Activated T-cell treated with anti-CD3 and anti-CD28 coated beads, Interleukin-2, amount 50 U/mL, for 72 hours (primary cell): ENCODE measurements at places on chromosomes 11 and 22. TPM values are rescaled to one million over a fixed set of nuclear protein-coding genes. Genes with fewer than 3 reads are reported as not detected.
A peak's percentile ranks its signal among the peaks of the same experiment; 100 is the strongest.

GRCh38 chr11:85123752-85124231 lies 503.4 kb downstream of the DLG2 start:
- no peaks in the 10 kb centered on the region for H3K36me3 ChIP-seq
- H3K4me3 ChIP-seq: no peak overlapping the region
- no peaks in the 10 kb centered on the region for H3K27me3 ChIP-seq
- no peaks in the 10 kb centered on the region for H3K4me1 ChIP-seq
- DNase-seq: no peak

DNA sequence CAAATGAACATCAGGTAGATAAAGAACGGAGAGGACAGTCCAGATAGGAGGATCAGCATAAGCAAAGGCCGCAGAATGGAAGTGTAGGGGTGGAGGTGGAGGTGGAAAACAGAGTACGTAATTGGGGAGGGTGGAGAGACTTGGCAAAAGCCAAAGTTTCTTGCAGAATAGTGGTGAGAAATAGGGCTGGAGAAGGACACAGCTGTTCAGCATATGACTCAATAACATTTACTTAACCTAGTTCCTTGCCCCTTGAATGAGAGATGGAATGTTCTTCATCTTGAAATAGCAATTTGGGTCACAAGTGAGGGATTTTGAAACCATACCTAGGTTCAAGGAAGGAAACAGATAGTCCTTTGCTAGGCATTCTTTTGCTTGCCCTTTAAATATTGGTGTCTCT lies 235.9 kb upstream of the ARHGAP20 start:
- H3K36me3 ChIP-seq: no peaks in the 10 kb centered on the region
- DNase-seq: no peak
- H3K4me3 ChIP-seq: no peak overlapping the region
- no peaks in the 10 kb centered on the region for H3K27me3 ChIP-seq

DNA sequence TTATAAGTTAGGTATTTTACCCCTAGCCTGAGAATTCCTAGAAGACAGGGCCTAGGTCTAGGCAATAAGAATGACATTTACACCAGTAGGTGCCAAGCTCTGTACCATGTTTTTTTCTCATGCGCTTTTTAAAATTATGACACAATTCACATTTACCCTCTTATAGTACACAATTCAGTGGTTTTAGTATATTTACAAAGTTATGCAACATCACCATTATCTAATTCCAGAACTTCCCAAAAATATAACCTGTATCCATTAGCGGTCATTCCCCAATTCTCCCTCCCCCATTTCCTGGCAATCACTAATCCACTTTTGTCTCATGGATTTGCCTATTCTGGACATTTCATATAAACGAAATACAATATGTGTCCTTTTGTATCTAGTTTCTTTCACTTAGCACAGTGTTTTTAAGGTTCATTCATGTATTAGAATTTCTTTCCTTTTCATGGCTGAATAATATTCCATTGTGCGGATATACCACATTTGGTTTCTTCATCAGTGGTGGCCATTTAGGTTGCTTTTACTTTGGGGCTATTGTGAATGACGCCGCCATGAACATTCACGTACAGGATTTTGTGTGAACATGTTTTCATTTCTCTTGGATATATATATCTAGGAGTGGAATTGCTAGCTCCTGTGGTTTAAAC lies 92.4 kb downstream of the MICAL2 start:
- H3K36me3 ChIP-seq: peaks cover 32% of the 10 kb centered on the region
- no peak overlapping the region for H3K27ac ChIP-seq
- no peaks in the 10 kb centered on the region for H3K27me3 ChIP-seq

DNA sequence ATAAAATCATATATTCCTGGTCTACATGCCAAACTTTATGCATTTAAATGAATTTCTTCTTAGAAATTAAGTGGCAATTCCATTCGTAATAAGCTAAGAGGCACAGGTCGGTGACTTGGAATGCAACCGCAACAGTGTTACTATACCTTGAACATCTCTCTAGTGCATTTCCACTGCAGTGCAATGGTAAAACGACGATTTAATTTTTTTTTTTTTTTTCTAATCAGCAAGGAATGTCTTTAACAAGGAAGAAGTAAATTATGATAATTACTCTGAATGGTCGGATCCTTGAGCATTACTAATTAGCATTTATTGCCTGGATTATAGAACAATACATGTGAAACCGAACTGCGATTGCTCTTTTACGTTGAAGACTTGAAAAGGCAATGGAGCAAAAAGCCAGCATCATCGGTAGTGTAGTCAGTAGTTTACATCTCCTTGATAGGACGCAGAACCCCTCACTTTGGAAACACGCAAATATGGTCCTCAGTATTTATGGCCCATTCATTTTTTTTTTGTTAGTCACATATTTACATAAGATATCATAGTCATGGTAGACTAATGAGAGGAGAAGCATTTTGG lies 20.2 kb downstream of the BLID start:
- peaks cover 7% of the 10 kb centered on the region for H3K4me1 ChIP-seq
- H3K27me3 ChIP-seq: peaks cover 9% of the 10 kb centered on the region
- no peak for DNase-seq
- H3K36me3 ChIP-seq: no peaks in the 10 kb centered on the region

GRCh38 chr11:123392844-123393243 lies 37.2 kb upstream of the GRAMD1B start:
- H3K36me3 ChIP-seq: no peaks in the 10 kb centered on the region
- H3K4me1 ChIP-seq: peaks cover 17% of the 10 kb centered on the region
- no peak for DNase-seq
- H3K27me3 ChIP-seq: peaks cover 35% of the 10 kb centered on the region

- H3K27ac ChIP-seq: no peak overlapping the region
- H3K27me3 ChIP-seq: no peaks in the 10 kb centered on the region
- no peak overlapping the region for H3K4me3 ChIP-seq
- no peaks in the 10 kb centered on the region for H3K36me3 ChIP-seq
- no peaks in the 10 kb centered on the region for H3K4me1 ChIP-seq
Observed at GRCh38 chr11:9815486-9816136, 151.7 kb downstream of the SWAP70 start.

DNA sequence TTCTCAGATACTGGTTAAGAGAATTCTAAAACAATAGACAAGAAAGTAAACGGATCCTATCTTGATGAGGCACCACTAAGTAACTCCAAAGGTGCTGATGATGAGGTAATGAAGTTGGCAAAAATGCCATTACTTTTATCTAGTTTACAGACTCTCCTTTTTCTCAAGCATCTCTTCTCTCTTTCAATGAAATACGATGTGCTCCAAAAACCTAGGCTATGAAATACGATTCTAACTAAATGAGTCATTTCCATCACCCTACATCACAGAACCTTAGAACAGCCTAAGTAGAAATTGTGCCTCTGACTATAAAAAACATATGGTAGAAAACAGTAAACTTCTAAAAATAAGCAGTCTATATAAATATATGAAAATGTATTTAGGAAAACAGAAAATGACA lies 58.9 kb upstream of the ARHGAP32 start:
- no peak for DNase-seq
- no peak overlapping the region for H3K4me3 ChIP-seq
- peaks cover 43% of the 10 kb centered on the region for H3K4me1 ChIP-seq
- no peaks in the 10 kb centered on the region for H3K27me3 ChIP-seq

DNA sequence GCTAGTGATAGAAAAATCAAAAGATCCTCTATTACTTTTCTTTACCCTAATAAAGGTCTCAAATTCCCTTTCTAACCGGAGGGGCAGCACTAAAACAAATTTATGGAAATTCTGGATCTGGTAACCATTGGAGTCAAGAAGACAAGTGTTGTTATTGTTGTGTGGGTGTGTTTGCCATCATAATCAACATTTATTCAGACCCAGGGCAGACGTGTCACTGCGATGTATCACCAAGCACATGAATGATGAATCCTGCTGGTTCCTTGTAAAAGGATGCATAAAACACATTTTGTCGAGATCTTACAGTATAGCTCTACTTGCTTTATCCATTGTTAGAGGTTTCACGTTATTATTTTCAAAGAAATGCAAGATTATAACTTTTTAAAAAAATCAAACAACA lies 12.1 kb upstream of the FJX1 start:
- H3K27me3 ChIP-seq: peaks cover 75% of the 10 kb centered on the region
- H3K4me3 ChIP-seq: no peak overlapping the region
- no peak for DNase-seq
- H3K4me1 ChIP-seq: no peaks in the 10 kb centered on the region

GRCh38 chr11:26948881-26949280 lies 45.0 kb upstream of the FIBIN start:
- no peak for DNase-seq
- H3K27ac ChIP-seq: no peak overlapping the region
- H3K36me3 ChIP-seq: no peaks in the 10 kb centered on the region
- no peak overlapping the region for H3K4me3 ChIP-seq
- no peaks in the 10 kb centered on the region for H3K4me1 ChIP-seq

DNA sequence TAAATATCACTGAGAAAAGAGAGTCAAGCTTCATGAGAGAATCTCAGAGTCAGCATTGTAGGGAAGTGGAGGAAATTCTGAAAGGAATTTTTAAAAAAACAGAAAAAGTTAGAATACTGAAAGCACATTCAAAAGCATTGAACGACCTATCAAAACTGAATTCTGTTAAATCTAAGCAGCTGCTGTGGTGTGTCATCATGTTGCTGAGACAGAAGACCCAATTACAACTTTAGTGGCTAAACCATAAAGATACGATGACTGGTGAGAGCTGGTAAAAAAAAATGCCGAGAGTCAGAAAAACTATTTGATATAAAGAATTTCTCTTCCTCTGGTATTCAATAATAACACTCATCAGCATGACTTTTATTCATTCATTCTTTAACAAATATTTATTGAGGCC lies 220.8 kb downstream of the DLG2 start:
- no peaks in the 10 kb centered on the region for H3K36me3 ChIP-seq
- H3K4me3 ChIP-seq: no peak overlapping the region
- no peaks in the 10 kb centered on the region for H3K27me3 ChIP-seq
- DNase-seq: no peak

DNA sequence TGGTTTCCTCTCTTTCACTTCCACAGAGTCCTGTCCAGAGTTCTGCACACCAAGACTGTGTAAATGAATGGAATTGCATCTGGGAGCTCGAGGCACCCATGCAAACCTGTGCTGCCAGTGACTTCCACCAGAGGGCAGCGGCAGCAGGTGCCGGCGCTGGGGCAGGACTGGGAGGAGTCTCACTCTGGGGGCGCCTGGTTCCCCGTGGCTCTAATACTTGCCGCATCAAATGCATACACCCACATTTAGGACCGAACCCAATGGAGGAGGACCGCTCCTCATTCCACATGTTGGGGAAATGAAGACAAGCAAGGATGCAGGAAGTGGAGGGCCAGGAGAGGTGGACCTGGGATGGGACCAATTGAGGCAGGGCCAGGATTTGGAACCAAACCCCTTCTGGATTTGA lies 1.1 kb upstream of the CD6 start:
- H3K27me3 ChIP-seq: no peaks in the 10 kb centered on the region
- DNase-seq: peak; percentile 82
- peaks cover 31% of the 10 kb centered on the region for H3K36me3 ChIP-seq
- H3K4me3 ChIP-seq: peak overlapping the region; percentile 87
- H3K27ac ChIP-seq: peak overlapping the region; percentile 48

GRCh38 chr11:79374727-79375126 lies 66.1 kb downstream of the TENM4 start:
- no peak overlapping the region for H3K27ac ChIP-seq
- DNase-seq: no peak
- H3K36me3 ChIP-seq: no peaks in the 10 kb centered on the region
- H3K4me3 ChIP-seq: no peak overlapping the region
- H3K4me1 ChIP-seq: no peaks in the 10 kb centered on the region

DNA sequence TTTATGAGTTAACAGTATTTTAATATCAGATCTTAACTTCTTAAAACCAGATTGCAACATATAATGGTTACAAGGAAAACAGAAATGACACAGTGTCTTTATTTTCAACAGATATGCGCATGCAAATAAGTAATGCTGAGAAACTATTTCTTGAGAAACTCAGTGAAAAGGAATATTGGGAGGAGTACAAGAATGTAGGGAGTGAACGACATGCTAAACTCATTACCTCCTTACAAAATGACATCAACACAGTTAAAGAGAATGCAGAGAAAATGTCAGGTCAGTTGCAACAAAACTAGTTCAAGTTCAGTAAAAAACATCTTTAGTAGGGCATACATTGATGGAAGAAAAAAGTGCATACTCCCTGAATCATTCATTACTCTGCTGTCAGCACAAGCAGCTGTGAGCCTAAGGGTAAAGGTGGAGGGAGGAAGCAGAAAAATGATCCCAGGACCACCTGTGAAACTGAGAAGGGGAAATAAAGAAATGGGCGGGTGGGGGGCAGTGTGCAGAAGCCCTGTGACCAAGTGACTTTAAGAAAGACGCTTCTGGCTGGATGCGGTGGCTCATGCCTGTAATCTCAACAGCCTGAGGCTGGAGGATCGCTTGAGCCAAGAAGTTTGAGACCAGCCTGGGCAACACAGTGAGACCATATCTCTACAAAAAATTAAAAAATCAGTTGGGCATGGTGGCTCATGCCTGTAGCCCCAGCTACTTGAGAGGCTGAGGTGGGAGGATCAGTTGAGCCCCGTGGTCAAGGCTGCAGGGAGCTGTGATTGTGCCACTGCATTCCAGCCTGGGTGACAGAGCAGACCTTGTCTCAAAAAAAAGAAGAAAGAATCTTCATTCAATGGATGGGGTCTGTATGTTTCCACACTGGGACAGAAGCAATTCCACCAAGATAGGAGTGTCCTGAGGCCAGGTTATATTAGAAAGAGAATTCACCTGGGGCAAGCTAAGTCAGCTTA lies 31.2 kb downstream of the CCDC83 start:
- peaks cover 4% of the 10 kb centered on the region for H3K4me1 ChIP-seq
- H3K4me3 ChIP-seq: no peak overlapping the region
- no peak for DNase-seq
- H3K27ac ChIP-seq: no peak overlapping the region

DNA sequence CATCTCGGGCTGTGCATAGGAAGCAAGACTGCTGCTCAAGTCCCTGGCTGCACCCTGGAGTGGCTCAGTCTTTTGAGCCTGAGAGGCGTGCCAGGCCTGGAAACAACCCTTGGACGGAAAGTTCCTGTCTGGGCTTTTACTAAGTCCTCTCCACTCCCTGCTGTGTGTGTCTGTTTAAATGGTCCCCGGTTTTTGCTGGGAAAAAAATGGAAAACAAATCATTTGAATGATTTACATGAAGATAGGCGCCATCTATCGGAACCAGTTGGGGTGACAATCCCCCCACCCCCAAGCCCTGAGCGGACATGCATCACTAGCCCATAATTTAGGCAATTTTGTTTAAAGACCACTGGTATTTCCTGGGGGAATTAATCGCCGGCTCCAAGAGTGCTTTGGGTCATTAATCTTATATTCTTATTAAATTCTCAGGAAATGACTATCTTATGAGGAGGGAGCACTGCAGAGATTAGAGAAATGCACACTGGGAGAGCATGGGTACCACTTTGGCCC lies 2.7 kb upstream of the GAB2 start:
- H3K4me3 ChIP-seq: peak overlapping the region; percentile 21
- DNase-seq: peak; percentile 61
- peaks cover 33% of the 10 kb centered on the region for H3K27me3 ChIP-seq
- H3K4me1 ChIP-seq: peaks cover 53% of the 10 kb centered on the region
- H3K36me3 ChIP-seq: peaks cover 3% of the 10 kb centered on the region

PGGHG gene
- total RNA-seq: 273 TPM

CLMP gene
- 0.17 TPM for total RNA-seq

KCNJ4 gene
- total RNA-seq: not detected

SBF2 gene
- total RNA-seq: 28.8 TPM

HTR3B gene
- total RNA-seq: not detected

NCF4 gene
- 15.8 TPM for total RNA-seq
